ENCODE measurements at places on chromosomes 12 and 14.
A peak's percentile ranks its signal among the peaks of the same experiment; 100 is the strongest.

GRCh38 chr12:43737646-43738045, 20.9 kb downstream of the PUS7L start:
- DNase-seq: no peak

DNA sequence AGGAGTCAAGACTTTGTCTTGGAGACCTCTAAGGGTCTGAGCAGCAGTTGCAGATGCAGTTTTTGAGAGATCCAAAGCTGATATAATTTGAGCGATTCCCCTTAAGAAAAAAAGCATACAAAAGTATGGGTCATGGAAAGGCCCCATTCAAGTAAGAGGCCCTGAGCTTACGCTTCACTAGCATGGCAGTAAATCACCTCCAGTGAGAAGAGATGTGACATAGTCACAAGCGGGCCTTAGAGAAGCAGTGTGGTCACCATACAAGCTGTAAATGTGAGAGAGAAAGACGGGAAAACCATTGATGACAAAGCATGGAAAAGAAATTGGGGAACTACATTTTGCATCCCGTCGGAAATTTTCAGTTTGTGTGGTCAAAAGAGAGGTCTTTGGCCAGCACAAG, 70.6 kb upstream of the GSC start:
- DNase-seq: no peak

DNA sequence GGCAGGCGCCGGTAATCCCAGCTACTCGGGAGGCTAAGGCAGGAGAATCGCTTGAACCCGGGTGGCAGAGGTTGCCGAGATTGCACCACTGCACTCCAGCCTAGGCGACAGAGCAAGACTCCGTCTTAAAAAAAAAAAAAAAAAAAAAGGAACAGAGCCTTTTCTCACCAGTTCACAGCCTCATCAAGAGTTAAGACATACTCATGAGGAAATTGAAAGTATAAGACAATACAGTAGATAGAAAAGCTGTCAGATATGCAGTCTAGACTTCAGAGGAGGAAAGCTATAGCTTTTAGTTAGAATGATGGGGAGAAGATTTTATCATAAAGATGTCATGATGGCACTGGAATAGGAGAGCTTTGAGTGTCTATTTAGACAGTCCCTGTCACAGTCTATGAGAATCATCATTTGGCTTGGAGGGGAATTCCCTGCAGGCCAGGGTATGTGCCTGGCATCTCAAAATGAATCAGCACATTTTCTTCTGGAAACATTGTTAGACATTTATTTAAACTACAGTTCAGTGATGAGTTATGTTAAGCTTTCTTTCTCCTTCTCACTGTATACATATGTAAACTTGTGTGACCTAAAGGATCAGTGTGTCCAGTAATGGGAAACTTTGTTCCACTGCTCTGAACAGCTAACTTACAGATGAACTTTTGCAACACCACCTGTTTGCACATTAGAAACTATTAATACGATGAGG, 2.9 kb upstream of the RAB35 start:
- peak; percentile 83 for DNase-seq

GRCh38 chr12:2783936-2784600, 10.7 kb upstream of the FKBP4 start:
- DNase-seq: peak; percentile 38

DNA sequence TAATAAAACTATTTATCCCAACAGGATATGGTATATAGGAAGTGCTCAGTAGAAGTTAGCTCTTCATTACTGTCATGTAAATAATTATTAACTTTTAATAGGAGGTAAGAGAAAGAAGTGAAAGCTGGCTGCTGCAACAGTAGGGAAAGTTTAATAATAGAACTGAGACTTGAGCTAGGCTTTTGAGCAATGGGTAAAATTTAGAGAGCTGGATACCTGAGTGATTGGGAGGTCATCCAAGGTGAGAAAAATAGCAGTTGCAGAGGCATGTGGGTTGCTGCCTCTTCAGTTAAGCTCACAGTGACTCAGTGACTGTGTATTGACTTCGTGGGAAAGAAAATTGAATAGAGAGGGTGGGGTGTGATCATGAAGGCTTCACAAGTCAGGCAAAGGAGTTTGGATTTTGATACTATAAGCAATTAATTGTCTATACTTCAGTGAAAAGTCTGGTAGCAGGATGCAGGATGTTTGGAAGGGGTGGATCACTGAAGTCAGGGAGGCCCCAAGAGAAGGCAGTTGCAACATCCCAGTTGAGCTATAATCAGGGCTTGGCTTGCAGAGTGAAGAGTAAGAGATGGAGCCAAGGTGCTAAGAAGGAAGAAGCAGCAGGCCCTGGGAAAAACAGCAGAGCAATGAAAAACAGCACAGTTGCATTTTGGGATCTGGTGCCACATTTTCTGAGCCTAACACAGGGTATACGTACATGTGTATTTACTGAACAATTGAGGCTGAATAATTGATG, 172.0 kb upstream of the FRMD6 start:
- DNase-seq: no peak

DNA sequence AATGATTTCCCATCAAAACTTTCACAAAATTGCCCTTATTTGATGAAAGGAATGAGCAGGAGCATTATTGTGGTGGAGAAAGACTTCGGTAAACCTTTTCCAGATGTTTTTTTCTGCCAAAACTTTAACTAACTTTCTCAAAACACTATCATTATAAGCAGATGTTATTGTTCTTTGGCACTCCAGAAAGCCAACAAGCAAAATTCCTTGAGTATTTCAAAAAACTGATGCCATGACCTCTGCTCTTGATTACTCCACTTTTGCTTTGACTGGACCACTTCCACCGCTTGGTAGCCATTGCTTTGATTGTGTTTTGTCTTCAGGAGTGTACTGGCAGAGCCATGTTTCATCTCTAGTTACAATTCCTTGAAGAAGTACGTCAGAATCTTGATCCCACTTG, 29.7 kb upstream of the RAB21 start:
- DNase-seq: no peak

GRCh38 chr14:22329371-22329770, 259.7 kb downstream of the DAD1 start:
- DNase-seq: no peak

DNA sequence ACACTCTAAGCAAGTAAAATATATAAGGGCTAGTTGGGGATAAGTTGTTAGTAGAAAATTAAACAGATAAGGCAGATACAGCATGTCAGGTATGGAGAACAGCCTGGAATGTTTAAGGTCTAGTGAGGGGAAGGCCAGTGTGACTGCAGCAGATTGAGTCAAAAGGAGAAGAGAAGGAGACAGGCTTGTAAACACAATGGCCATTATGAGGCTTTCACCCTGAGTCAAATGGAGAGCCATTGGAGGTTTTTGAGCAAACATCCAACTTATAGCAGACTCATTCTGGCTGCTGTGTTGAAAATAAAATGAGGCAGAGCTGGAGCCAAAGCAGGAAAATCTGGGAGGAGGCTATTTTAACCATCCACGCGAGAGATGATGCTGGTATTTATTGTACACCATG, 142.0 kb downstream of the DUSP6 start:
- peak; percentile 7 for DNase-seq

DNA sequence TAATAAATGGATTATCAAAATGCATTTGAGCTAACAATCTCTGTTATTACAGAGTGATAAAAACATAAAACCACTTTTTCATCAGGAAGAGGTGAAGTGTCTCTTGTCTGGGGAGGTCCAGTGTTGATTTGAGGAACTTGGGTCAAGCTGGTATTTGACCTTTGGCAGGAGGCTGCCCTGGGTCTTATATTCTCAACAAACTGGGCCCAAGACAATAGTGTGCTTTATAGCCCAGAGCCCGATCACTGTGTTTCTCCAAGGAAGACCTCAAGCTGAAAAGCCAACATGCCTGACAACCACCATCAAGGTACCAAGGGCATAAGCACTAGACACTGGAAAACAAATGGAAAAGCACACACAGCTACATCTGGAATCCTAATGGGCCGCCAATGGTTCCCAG, 137.0 kb downstream of the SLC25A21 start:
- DNase-seq: no peak

GRCh38 chr12:123836292-123836691, 74.2 kb downstream of the DNAH10 start:
- no peak for DNase-seq

- no peak for DNase-seq
Measured at GRCh38 chr12:115380546-115381120, 696.7 kb upstream of the TBX3 start.

GRCh38 chr14:94439453-94440057, 13.0 kb downstream of the SERPINA11 start:
- peak; percentile 29 for DNase-seq

DNA sequence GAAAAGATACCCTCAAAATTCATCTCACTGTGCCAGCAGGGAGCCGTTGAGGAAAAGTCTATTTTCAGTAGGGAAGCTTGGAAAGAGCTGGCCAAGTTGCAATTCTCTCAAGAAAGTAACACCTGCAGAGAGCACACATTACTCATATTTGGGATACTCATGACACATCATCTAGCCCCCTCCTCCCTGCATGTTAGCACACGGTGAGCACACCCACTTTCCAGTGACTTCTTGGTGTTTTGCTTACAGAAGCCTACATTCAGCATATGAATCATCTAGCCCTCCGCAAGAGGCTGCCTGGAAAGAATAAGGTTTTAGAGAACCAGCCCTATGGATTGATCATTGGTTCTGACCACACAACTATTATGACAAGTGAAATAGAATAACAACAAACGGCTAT, 124.5 kb downstream of the PTPRO start:
- no peak for DNase-seq

DNA sequence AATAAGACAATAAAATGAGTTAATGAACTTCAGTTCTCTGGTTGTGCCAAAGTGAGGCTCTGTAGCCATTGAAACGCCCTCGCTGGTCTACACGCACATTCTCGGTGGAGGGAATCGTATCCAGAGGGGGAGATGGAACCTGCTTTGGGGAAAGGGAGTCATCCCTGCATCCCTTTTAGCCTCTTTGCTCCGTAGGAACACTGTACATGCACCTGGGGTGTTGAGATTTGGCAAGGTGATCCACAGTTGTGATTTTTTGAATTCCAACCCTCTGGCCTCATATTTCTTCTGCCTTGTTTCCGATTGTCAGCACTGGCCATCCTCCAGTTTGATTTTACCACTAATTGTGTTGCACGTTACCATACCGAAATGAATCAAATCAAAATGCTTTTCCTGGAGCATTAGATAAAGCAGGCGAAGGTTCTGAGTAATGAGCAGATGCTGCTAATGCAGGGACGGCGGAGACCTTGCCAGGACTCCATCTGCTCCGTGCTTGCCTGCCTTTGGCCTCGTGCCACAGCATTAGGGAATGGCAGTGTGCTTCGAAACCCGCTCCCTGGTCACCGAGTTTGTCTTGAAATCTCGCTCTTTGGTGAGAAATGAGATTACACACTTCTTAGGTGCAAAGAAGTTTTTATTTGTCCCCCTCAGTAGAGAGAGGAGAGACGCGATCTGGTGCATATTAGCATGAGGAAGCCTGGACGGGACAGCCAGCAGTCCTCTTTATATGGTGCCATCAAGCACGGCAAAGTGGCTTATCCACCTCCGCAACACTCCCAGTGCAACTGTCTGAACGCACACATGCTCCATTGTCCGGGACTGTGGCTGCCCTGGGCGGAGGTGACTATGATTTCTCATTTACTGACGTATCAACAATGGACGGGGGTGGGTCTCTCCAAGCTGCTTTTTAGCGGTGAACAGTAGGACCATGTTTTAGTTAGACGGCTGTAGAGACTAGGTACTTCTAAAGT, 59.1 kb downstream of the FBXW8 start:
- no peak for DNase-seq

GRCh38 chr14:92525322-92526095, 11.9 kb downstream of the RIN3 start:
- no peak for DNase-seq

DNA sequence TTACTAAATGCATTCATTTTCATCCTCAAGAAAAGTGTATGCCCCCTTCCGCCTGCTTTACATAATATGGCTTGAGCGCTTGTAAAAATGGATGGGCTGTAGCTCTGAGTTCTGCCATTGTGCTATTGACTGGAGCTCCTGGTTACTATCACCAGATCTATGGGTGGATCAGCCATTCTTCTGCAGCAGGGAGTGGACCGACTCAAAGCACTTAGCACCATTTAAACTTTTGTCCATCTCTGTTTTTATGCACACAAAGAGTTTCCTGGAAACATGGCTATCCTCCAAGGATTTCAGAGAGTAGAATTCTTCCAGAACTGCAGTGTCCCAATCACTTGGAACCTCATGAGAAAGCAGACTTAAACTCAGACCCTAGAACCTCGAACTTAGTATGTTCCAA, 4.5 kb upstream of the NUMB start:
- DNase-seq: no peak

DNA sequence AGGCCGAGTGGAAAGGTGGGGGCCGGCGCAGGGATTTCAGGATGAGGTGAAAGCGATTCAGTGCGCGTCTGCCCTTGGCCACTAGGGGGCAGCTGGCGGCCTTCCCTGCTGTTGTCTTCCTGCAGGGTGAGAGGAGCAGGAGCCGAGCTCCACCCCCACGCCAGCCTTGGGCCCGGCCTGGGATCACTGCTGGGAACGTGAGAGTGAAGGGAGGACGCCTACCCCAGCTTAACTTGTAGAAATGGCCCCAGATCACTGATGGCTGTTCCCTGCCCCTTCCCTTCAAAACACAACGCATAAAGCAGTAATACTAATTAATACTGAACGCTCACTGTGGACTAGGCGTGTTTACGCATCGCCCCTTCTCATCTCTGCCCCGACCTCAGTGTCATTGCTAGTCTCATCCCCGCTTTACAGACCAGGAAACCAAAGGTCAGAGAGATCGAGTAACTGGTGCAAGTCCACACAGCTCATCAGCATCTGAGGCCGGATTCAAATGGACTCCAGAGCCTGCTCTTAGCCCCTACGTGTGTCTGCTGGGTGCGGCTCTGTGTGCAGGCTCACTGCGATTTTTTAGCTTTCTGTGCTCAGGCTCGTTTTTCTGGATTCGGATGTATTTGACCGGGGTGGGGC, 24.3 kb downstream of the MVK start:
- peak; percentile 69 for DNase-seq

- DNase-seq: no peak
Measured at GRCh38 chr12:22538311-22538710, 6.0 kb downstream of the C2CD5 start.

DNA sequence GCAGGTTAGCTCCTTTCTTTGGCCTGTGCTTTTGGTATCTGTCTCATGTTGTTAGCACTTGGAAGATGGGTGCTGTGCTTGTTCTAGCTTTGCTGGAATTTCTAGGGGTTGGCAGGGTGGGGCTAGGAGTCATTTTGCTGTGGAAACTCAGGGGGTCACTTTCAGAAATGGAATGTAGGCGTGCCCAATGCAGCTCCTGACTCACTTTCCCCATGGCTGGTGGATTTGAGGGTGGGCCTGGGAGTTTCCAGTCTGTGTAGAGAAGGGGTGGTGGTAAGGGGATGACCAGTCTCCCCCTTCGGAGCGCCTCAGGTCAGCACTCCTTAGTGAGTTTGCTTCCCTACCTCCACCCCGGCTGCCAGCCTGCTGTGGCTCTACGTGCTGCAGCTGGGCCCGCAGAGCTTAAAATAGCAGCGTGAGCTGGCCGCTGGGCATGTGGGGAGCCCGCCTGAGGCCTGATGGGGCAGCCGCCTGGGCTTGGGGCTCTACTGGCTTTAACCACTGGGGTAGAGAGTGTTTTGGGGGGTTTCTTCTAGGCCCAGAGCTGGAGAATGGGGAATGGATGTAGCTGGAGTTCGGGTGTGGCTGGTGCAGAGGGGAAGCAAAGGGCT, 108.2 kb downstream of the TSPAN9 start:
- no peak for DNase-seq

Measured in GM12865 (cell line).